ENCODE measurements at places on chromosomes 12 and 14.

DNA sequence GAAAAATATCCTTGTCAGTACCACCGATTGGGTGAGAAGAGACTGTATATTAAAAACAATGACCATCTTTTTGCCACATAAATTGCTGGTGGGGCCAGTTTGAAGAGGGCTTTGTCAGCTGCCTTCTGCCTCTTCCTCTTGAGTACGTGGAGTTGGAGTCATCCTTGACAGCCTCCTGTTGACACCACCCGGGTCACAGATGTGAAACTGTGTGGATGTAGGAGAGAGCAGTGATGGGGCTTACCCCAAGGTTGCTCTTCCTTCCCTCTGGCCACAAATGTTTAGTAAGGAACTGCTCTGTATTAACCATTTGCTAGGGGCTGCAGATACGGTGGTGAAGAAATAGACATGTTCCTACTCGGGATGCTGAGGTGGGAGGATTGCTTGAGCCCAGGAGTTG is 12.2 kb downstream of the PTPN11 start:
- DNase-seq = no peak

DNA sequence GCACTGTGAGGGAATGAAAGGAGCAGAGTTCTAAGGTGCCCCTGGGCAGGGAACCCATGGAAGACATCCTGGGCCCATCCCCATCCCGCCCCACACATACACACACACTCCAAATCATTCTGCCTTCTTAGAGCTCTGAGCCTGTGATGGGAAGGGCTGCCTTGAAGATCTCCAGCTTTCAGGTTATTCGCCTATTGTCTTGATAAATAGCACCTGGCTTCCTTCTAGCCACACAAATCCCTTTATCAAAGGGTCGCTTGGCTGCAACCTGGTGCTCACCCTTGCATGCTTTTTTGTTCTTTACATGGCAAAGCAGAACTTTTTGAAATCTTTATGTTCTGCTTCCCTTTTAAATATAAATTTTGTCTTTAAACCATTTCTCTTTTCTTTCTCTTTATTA is 112.2 kb upstream of the TMTC1 start:
- DNase-seq = no peak

DNA sequence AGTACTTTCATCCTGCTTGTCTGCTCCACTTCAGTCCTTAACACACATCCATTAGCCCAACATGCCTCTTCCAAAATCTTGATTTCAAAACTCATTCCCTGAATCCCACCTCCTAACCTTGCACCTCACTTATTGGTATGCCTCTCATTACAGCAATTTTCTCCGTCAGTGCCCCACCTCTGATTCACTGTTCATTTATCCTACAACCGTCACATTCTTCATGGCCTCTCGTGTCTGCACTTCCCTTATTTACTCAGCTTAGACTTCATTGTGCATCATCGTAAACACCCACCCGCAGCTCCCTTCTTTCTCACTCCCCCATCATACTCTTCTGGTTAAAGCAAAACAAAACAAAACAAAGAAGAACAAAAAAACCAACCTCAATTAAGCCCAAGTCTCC is 160.6 kb upstream of the HMGA2 start:
- DNase-seq = no peak

- no peak for DNase-seq
These were observed 118.1 kb upstream of the SLC38A2 start for GRCh38 chr12:46490635-46491034.

DNA sequence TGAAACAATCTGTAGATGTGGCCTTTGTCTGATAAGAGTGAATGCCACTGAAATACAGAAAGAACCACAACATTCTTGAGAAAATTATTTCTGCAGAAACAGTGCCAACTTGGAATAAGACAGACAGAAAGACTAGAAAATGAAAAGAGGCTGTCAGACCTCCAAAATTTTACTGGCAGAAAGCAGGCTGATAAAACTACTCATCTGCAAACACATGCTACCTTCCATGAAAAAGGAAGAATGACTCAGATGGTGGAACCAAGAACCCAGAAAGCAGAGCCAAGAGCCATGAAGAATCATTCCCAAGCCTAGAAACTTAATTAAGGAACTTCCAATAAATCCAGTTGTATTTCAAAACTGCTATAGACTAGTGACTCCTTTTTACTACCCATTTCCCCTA is 31.9 kb upstream of the OSBPL8 start:
- DNase-seq = no peak

- no peak for DNase-seq
These were observed 521.2 kb downstream of the AACS start for GRCh38 chr12:125586441-125586840.

- DNase-seq = no peak
These were observed 755.4 kb upstream of the MDGA2 start for GRCh38 chr14:48430805-48431204.

- DNase-seq = no peak
These were observed 15.3 kb downstream of the FAM222A start for GRCh38 chr12:109728921-109729320.

- no peak for DNase-seq
These were observed 8.8 kb downstream of the SERPINA10 start for GRCh38 chr14:94284221-94284620.

Data from stimulated activated CD4-positive, alpha-beta T cell treated with anti-CD3 and anti-CD28 coated beads, TNF-alpha, amount 100 ng/mL, for 24 hours (primary cell).